Astrocyte of the cerebellum (primary cell): ENCODE measurements at places on chromosomes 1 and 21.
A peak's percentile ranks its signal among the peaks of the same experiment; 100 is the strongest.

- no peak for DNase-seq
Measured at GRCh38 chr1:74963120-74963519, 171.1 kb upstream of the LHX8 start.

DNA sequence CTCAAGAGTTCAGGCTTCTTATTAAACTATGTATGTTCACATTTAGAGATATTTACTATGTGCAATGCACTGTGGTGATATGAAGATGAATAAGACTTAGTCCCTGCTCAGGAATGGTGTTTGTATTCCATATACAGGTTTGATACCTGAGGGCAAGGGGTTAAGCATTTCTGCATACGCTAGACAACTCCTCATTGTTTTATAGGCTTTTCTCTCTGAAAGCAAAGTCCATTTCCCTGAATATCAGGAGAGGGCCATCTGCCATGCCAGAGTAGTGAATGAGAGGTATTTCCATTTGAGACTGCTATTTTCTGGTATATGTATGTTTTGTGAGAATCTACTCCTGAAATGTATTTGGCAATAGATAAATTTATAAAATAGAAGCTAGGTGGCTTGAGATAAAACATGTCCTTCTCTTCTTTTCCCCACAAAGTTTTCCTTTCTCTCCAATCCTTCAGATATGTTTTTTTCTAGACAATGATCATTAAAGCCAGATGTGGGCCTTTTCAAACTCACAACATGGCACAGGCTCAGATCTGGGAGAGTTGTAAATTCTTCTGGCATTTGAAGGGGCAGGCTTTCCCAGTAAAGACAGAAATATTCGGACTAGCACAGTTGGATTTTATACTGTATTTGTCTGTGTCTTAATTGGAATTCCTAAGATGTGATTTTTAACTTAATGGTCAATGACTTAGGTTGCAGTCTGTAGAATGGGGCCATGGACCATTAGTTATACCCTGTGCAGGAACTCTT, 73.3 kb upstream of the WDR26 start:
- DNase-seq = no peak

DNA sequence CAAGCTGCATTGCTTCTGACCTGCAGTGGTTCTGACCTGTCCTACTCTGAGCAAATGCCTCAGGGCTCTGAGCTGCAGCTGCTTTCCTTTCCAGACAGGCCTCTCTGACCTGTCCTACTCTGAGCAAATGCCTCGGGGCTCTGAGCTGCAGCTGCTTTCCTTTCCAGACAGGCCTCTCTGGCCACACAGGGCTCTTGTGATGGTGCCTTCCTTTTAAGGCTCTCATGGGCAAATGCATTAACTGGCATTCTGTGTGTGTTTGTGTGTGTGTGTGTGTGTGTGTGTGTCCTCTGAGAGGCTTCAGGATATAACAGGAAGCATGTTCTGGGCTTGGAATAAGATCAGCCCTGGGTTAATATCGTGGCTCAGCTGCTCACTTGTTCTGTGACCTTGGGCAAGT, 131.3 kb downstream of the NTPCR start:
- DNase-seq = no peak

DNA sequence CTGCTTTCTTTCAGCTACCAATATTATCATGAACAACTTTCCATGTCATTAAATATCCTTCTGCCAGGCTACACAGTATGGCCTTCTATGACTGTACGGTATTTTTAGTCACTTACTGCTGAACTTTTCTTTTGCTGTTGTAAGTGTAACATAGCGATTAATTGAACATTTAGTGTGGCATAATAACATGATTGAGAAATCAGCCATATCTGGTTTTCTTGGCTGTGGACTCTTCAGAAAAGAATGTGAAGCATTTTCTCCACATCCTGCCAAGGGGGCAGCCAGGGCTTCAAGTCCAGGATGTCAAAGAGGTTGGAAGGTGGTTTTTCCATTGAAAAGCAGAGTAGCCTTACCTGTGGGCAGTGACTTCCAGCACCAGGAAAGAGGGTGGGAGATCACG, 8.8 kb upstream of the AHCYL1 start:
- peak; percentile 72 for DNase-seq

GRCh38 chr1:37471345-37472231, 2.8 kb upstream of the ZC3H12A start:
- DNase-seq = peak; percentile 82

- DNase-seq = no peak
Measured at GRCh38 chr1:39214998-39215873, 10.7 kb downstream of the MACF1 start.

DNA sequence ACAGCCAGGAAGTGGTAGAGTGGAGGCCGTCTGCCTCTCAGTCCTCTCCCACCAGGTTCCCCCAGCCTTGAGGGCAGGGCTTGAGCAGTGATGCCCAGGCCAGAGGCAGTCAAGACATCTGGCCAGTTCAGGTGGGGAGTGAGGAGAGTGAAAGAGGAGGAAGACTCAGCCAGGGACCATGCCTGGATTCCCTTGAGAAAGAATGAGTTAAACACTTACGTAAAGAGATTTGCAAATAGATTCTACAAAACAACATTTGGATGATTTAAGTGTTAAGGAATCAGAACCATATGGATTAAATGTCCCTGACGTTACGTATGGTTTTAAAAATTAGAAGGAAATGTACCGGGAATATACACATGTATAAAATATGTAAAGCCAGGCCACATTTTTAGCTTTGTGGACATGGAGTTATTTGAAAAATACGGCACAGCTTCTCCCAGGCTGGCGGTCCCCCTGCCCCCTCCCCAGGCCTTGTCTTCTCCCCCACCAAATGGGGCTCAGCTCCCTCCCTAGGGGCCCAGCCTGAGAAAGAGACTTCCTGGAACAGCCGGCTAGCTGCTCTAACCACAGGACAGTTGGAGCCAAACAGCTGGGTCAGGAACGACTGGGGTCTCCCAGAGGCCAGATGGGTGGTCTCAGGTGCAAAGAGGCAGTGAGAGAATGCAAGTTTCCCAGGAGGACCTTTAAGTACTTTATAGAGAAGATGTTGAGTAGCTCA, 188.3 kb upstream of the EDN2 start:
- DNase-seq = no peak

DNA sequence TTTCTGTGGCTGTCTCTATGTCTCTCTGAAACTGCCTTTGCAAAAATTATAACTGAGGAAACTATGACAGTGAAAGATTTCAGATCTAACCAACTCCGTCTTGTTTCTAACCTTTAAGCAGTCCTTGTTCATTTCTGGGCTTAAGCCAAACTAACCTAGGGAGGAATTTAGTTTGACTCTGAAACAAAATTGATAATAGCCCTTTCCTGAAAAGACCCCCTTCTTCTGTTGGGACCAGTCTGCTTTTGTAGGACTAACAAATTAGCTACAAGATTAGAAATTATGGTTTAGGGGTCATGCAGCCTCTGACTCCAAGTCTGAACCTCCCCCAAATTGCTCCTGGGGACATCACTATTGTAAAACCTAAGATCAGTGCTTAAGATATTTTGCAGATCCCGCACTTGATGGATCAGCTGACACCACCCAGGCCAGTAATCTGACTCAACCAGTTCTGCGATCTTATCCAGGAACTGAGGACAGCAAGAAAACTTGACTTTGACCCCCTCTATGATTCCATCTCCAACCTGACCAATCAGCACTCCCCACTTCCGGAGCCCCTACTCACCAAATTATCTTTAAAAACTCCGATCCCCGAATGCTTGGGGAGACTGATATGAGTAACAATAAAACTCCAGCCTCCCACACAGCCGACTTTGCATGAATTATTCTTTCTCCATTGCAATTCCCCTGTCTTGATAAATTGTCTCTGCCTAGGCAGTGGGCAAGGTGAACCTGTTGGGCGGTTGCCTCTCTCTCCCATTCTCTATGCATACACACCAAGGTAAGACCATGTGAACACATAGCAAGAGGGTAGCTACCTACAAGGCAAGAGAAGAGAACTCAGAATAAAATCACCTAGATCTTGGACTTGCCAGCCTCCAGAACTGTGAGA, 11.1 kb upstream of the TRIM63 start:
- no peak for DNase-seq

GRCh38 chr1:149845416-149845815, 54.0 kb upstream of the BOLA1 start:
- no peak for DNase-seq

DNA sequence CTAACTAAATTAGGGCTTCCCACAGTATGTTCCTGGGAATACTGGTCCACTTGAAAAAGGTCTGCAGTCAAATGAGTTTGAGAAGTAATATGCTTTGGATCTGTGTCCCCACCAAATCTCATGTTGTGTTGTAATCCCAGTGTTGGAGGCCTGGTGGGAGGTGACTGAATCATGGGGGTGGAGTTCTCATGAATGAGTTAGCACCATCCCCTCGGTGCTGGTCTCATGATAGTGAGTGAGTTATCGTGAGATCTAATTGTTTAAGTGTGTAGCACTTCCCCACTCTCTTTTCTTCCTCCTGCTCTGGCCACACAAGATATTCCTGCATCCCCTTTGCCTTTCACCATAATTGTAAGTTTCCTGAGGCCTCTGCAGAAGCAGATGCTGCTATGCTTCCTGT, 16.9 kb upstream of the DMRTB1 start:
- no peak for DNase-seq

- no peak for DNase-seq
Measured at GRCh38 chr1:229159668-229160544, 111.0 kb upstream of the RAB4A start.

- no peak for DNase-seq
Measured at GRCh38 chr1:30637183-30637980, 86.0 kb downstream of the MATN1 start.

GRCh38 chr21:44583089-44583799, 2.8 kb upstream of the KRTAP10-5 start:
- no peak for DNase-seq

GRCh38 chr1:94362466-94363058, 55.6 kb upstream of the ABCD3 start:
- DNase-seq = no peak

- DNase-seq = no peak
Measured at GRCh38 chr1:218804014-218804785, 369.5 kb upstream of the LYPLAL1 start.

GRCh38 chr1:153210206-153210605, 7.0 kb downstream of the LELP1 start:
- DNase-seq = no peak

DNA sequence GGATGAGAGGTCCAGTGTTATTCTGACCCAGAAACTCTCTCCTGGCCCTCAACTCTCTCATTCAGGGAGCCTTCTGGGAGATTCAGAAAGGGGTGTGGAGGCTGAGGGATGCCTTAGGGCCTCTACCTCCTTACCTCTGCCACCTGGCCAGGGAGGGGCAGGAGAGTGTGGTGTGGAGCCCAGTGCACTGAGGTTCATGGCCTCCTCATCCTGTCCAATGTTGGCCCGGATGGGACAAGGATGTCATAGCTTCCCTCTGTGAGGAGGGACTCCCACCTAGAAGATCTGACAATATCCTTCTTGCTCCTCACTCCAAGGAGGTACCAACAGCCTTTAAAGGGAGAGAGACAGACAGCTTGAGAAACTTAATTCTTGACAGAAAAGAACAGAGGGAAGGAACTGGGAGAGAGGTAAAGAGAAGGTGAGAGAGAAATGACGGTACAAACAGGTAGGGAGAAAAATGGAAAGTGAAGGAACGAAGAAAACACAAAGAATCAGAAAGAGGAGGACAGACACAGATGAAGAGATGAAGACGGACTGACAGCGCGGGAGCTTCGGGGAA, 779 bp downstream of the BEND5 start:
- no peak for DNase-seq
